ENCODE measurements at places on chromosomes 13 and 19.

DNA sequence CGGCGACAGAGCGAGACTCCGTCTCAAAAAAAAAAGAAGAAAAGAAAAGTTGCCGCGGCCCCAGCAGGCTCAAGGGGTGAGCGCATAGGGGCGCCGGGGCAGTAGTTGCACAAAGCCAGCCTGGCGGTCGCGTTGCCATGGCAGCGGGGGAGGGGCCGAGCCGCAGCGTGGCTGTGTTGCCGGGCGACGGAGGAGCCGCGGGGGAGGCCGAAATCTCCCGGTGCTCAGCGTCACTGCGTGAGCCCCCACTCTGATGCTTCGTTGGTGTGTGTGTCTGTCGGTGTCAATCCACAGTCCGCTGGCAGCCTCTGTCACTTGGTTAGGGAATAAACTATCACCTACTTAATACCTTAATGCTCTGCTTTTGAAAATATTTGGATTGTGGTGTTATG lies 82.9 kb upstream of the C1QTNF9B start:
- DNase-seq: peak; percentile 89

GRCh38 chr13:68535329-68535728 lies 1305.2 kb upstream of the PCDH9 start:
- DNase-seq: no peak

- no peak for DNase-seq
Measured at GRCh38 chr19:32358321-32358720, 12.9 kb downstream of the ZNF507 start.

- no peak for DNase-seq
Measured at GRCh38 chr19:548886-549830, 5.3 kb downstream of the GZMM start.

- DNase-seq: no peak
Measured at GRCh38 chr19:17060802-17061201, 14.4 kb downstream of the HAUS8 start.

DNA sequence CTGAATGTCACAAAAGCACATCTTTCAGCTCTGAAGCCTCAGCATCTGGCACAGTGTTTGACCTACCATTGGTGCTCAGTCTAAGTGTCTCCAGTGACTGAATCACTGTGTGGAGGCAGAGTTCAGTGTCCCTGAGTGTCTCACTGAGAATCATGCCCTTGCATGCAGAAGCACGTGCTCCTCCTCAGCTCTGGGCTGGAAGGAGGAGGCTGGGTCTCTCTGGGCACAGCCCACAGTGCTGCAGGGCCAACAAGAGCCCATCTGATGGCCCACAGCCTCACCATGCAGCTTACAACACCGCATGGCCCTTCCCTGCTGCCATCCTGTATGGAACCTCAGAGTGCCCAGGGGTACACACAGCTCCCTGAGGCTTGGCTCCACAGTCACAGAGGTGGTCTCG lies 86.1 kb downstream of the TEX26 start:
- no peak for DNase-seq

- DNase-seq: no peak
Measured at GRCh38 chr13:46295491-46296114, 83.9 kb downstream of the LRRC63 start.

DNA sequence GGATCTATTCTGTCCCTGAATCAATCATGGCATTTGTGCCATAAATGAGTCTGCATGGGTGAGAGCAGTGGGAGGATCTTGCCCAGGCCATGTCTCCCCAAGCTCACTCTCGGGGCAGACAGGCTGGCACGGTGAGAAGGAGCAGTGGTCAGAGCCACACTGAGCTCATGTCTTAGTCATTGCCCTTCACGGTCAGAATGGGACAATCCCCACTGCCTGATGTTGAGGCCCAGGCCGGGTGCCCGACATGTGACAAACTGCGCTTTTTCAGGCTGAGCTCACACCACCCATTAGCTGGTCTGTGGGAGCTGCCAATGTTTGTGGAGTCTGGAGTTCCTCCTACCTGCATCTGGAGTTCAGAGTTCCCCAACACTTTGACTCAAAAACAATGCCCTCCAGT lies 481.9 kb downstream of the COG6 start:
- DNase-seq: no peak

- no peak for DNase-seq
Measured at GRCh38 chr19:16888629-16889365, at the start of gene F2RL3. F2RL3 (plus strand) TSS chr19:16888999; CDS start chr19:16889190, 191 bp downstream.

GRCh38 chr19:14439014-14439413 lies 5.9 kb downstream of the PKN1 start:
- no peak for DNase-seq

DNA sequence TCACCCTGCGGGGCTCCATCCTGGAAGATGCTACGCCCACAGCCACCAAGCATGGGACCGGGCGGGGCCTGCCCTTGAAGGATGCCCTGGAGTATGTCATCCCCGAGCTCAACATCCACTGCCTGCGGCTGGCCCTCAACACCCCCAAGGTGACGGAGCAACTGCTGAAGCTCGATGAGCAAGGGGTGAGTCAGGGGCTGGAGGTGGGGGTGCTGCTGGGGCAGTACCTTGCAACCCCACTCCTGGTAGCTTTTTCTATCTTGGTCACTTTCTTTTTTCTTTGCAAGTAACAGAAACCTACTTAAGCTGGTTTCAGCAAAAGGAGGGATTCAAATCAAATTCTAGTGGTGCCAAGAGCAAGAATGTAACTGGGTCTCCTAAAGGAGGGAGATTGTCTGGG lies 124.1 kb downstream of the DPF1 start:
- no peak for DNase-seq

- peak; percentile 59 for DNase-seq
Measured at GRCh38 chr13:20847296-20847695, 55.2 kb downstream of the XPO4 start.

GRCh38 chr19:10011974-10012373 lies 1.3 kb upstream of the RDH8 start:
- DNase-seq: no peak

- DNase-seq: peak; percentile 57
Measured at GRCh38 chr19:49637821-49638738, 1.9 kb downstream of the RRAS start.

GRCh38 chr13:113945857-113946408 lies 27.9 kb downstream of the C13orf46 start:
- no peak for DNase-seq

DNA sequence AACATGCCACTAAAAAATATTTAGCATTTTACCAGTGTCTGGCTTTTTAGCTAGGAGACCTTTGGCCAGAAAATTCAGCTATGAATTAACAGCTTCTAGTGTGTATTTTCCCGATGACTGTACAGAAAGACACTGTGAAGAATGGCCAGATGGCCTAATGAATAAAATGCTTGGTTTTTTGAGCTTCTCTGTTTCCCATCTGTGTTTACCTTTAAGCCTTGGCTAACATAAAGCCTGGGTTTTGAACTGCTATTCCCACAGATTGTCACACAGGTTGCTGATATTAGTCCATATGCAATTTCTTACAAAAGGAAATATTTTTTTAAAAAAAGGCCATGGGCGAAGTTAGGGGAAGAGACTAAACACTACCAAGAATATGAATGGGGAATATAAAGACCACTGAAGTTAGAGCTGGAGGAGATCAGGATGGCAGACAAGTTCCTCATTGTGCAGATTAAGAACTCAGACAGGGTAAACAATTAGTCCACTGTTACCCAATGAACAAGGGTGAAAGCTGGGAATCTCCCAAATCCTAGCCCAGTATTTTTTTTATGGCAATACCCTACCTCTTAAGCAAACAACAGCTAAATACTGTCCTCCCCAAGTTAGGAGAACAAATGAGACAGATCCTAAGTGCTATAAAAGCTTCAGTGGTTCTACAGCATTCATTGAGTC lies 95.1 kb downstream of the DCT start:
- peak; percentile 79 for DNase-seq

GRCh38 chr19:19749908-19750841 lies 17.3 kb upstream of the ZNF14 start:
- no peak for DNase-seq

DNA sequence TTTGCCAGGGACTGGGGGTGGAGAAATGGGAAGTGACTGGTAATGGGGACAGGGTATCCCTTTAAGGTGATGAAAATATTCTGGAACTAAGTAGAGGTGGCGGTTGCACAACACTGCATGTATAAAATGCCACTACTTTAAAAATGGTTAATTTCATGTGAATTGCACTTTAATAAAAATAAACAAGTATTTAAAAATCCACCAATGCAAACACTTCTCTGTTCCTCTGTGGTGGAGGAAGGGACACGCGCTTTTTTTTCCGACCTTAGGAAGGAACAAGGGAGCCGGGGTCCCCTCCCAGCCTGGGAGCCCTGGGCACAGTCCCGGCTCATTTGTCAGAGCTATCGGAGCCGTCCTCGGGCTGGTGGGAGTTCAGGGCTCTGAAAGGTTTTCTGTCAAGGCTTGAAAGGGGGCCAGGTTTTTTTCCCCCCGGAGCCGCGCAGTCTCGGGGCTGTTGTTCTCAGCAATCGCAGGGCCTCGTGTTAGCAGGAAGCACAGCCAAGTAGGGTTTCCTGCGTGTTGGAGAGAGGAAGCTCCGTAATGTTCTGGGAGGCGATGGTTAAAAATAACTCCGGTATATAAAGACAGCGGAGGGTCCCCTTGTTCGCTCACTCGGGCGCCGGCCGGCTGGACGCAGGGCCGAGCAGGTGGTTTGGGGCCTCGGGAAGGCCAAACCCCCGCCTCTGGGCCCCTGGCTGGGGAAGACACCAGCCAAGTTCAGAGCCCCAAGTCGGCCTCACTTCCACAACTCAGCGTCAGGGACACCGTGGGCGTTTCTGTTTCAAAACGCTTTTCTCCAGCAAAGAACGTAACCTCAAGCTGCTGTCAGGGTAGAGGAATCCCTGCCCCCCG lies 41.2 kb upstream of the KLF2 start:
- no peak for DNase-seq

DNA sequence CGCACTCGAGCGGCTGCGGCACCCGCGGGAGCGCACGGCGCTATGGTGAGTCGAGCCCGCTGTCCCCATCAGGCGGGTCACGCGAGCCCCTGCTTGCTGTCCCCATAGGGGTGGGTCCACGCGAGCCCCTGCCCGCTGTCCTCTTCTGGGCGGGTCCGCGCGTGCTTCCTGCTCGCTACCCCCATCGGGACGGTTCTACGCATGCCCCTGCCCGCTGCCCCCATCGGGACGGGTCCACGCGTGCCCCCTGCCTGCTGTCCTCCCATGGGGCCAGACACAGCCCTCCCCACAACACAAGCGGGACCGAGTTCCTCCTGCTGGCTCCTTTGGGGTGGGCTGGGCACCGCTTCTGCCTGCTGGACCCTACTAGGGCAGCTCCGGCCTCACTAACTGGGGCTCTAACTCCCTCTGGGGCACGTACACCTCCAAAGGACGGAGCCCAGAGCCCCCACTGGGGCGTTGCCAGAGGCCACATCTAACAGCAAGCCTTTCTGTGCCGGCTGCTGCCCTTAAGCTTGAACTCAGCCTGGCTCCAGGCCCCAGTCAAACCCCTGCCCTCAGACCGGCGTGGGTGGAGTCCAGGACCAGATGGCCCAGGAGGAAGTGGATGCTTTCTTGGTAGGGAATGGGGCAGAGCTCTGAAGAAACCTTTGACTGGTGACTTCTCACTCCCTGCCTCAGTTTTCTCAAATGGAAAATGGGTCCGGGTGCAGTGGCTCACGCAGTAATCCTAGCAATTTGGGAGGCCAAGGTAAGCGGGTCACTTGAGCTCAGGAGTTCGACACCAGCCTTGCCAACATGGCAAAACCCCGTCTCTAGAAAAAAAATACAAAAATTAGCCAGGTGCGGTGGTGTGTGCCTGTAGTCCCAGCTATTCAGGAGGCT lies 722 bp downstream of the COLGALT1 start:
- DNase-seq: peak; percentile 83

DNA sequence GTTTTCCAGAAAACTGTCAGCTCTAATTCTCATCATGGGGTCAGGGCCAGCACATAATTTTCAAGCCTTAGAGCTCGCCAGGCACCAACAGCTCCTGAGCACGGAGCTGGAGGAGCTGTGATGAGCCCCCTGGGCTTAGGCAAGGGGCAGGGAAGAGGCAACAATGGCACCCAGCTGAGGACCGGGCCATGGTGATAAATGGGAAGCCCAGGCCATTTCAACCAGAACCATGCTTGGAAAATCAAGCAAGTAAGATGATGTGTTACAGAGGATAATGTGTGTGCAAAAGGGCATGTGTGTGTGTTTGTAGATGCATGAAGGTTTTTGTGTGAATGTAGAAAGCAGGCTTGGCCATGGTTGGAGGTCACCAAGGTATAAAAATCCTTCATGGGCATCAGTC lies 66.8 kb upstream of the UBAC2 start:
- no peak for DNase-seq

GRCh38 chr13:57629821-57630235 lies 1.7 kb upstream of the PCDH17 start:
- peak; percentile 99 for DNase-seq

GRCh38 chr19:48627865-48628314 lies 8.6 kb downstream of the SPHK2 start:
- no peak for DNase-seq

- DNase-seq: no peak
Measured at GRCh38 chr19:23771316-23771715, 12.6 kb upstream of the ZNF681 start.

GRCh38 chr19:57689750-57690149 lies 8.0 kb downstream of the ZNF551 start:
- no peak for DNase-seq

DNA sequence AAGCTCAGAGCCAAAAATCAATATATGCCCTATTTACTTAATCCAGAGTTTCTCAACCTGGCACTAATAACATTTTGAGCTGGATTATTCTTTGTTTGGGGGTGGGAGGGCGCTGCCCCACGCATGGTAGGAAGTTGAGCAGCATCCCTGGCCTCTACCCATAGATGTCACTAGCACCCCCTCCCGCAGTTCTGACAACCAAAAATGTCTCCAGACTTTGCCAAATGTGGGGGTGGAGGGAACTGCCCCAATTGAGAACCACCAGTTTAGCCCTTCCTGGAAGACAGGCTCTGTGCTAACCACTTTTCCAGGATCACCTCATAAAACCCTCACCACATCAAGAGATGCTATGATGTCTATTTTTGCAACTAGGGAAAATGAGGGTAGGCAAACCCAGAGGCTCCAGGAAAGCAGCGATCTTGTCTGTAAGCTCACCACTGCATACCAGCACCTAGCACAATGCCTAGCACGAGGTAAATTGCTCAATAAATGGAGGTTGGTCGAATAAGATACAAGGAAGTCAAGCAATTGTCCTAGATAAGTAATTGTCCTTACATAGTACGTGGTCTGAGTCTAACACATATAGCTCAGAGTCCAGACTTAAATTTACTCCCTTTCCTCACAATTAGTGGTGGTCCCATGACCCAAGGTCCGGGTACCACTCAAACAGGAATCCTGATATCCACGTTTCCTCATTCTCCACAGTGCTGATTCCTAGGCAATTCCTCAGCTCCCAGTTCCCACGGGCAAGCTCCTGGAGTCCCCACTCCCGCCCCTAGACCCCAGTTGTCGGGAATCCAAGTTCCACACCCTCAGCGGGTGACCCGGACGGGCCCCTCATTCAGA lies 892 bp downstream of the TRIR start:
- peak; percentile 69 for DNase-seq

GRCh38 chr19:7899751-7900378 lies 3.8 kb upstream of the MAP2K7 start:
- peak; percentile 32 for DNase-seq

- peak; percentile 81 for DNase-seq
Measured at GRCh38 chr19:39032063-39032918, at the start of gene FBXO27. FBXO27 (minus strand) TSS chr19:39032549; CDS start chr19:39032227, 322 bp downstream.

GRCh38 chr13:66492479-66492878 lies 737.7 kb downstream of the PCDH9 start:
- DNase-seq: peak; percentile 70

GRCh38 chr19:52734331-52734892 lies 432 bp downstream of the ZNF611 start:
- peak; percentile 30 for DNase-seq
